EL (cell line): ENCODE measurements at places on chromosomes 16 and 17.
A peak's percentile ranks its signal among the peaks of the same experiment; 100 is the strongest.

DNA sequence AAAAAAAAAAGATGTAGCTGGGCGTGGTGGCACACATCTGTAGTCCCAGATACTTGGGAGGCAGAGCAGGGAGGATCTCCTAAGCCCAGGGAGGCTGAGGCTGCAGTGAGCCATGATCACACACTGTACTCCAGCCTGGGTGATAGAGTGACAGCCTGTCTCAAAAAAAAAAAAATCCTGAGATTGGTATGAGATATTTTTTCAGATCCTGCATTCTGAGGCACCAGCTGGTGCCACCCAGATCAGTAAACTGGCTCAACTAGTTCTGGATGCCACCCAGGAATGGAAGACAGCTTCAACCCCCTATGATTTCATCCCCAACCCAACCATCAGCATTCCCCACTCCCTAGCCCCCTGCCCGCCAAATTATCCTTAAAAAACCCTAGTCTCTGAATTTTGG, 7.1 kb upstream of the GJC1 start:
- no peak for DNase-seq

- DNase-seq = no peak
Measured at GRCh38 chr16:88613-89012, 10.6 kb downstream of the MPG start.

- DNase-seq = no peak
Measured at GRCh38 chr16:12225806-12226465, 249.4 kb downstream of the SNX29 start.

DNA sequence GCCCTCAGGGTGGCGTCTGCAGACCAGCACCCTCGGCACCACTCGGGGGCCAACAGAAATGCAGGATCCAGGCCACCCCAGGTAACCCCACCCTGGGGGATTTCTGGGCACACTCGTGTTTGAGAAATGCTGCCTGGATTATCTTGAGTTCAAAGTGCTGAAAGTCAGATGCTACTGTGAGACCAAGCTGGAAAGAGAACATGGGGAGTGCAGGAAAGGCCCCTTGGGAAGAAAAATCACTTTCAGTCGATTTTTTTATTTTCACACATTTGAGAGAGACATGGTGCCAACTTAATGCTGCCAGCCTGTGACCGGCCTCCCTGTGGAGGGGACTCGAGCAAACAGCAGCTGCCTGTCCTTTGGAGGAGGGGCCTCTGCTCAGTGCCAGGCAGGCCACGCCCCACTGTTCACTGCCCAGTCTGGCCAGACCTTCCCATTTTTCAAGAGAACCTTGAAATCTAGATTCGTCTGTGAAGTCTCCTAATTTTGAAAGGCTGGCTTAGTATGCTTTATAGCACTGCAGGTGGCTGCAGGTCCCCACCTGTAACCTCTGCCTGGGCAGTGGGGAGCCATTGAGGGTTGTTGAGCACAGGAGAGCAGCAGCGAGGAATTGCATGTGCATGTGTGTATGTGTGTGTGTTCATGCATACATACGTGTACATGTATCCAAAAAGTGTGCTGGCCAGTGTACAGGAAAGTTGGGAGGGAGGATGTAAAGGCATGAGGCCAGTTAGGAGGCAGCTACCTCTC, 70.7 kb upstream of the PLCG2 start:
- DNase-seq = no peak

- DNase-seq = no peak
Measured at GRCh38 chr17:56913353-56913866, 439 bp downstream of the TRIM25 start.

DNA sequence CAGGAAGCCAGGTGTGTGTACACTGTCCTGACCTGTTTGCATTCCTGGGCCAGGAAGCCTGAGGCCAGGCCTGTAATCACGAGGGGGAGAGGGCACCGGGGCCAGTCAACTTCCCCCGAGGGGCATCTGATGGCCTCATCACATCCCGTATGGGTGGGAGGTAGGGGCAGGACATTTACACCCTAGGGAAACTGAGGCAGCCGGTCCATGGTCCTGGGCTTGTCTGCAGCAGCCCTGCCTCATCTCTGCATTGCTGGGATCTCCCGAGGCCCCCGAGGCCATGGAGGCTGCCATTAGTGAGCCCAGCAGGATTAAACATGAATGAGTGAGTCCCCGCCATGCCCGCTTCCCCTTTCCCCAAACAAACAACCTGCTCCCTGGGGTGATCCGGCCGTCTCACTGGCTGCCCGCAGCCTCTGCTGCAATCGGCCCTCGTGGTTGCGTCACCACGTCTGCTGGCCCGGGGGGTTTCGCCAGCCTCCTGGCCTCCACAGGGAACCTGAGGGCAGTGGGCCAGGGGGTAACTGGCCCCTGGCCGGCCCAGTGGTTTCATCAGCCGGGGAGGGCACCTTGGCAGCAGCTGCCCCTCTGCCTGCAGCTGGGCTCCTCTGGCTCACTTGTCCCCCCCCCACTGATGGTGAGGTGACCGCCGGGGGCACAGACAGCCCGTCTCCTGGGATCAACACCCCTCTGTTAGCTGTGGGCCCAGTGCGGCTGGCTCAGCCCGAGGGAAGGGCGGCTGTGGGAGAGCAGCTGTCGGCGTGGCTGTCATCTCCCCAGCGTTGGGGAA, 88.3 kb upstream of the GSE1 start:
- no peak for DNase-seq

- DNase-seq = no peak
Measured at GRCh38 chr16:66226762-66227161, 139.7 kb upstream of the CDH5 start.

- DNase-seq = no peak
Measured at GRCh38 chr17:46736100-46736499, 82.4 kb downstream of the WNT3 start.

GRCh38 chr16:87486713-87487247, 6.0 kb downstream of the ZCCHC14 start:
- no peak for DNase-seq

- no peak for DNase-seq
Measured at GRCh38 chr17:44979426-44979995, 11.4 kb upstream of the C1QL1 start.

GRCh38 chr17:48578616-48579470, 693 bp upstream of the HOXB4 start:
- DNase-seq = no peak

GRCh38 chr16:65104471-65104870, 17.4 kb downstream of the CDH11 start:
- DNase-seq = no peak

- DNase-seq = no peak
Measured at GRCh38 chr17:45264430-45264829, 2.5 kb upstream of the SPATA32 start.

- no peak for DNase-seq
Measured at GRCh38 chr16:10666291-10666690, 28.4 kb downstream of the TEKT5 start.

DNA sequence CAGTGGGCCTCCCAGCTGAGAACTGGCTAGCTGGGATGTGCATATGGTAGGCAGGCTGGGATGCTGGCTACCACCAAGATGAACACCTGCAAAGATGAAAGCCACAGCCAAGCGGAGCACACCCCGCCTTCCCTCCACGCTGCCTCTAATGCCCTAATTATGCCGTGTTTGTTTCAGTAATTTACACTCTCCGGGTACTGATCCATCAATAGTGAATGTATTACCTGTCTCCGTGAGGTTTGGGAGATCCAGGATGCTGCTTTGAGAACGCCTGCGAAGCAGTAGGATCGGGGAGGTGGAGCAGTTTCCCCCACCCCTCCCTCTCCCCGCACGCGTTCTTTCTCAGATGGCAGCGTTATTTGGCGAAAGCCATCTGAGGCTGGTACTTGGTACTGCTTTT, 28.9 kb upstream of the GSE1 start:
- no peak for DNase-seq

GRCh38 chr16:70161350-70161749, 12.2 kb upstream of the CLEC18C start:
- no peak for DNase-seq

GRCh38 chr17:27579897-27580321, 51.1 kb upstream of the LGALS9 start:
- no peak for DNase-seq

GRCh38 chr16:67283826-67284555, 4.7 kb downstream of the PLEKHG4 start:
- DNase-seq = no peak

- peak; percentile 70 for DNase-seq
Measured at GRCh38 chr17:32486701-32487472, at the start of gene CDK5R1. CDK5R1 (plus strand) TSS chr17:32486993; CDS start chr17:32487621, 628 bp downstream.

GRCh38 chr17:49022391-49022941, 25.3 kb downstream of the IGF2BP1 start:
- DNase-seq = peak; percentile 90

DNA sequence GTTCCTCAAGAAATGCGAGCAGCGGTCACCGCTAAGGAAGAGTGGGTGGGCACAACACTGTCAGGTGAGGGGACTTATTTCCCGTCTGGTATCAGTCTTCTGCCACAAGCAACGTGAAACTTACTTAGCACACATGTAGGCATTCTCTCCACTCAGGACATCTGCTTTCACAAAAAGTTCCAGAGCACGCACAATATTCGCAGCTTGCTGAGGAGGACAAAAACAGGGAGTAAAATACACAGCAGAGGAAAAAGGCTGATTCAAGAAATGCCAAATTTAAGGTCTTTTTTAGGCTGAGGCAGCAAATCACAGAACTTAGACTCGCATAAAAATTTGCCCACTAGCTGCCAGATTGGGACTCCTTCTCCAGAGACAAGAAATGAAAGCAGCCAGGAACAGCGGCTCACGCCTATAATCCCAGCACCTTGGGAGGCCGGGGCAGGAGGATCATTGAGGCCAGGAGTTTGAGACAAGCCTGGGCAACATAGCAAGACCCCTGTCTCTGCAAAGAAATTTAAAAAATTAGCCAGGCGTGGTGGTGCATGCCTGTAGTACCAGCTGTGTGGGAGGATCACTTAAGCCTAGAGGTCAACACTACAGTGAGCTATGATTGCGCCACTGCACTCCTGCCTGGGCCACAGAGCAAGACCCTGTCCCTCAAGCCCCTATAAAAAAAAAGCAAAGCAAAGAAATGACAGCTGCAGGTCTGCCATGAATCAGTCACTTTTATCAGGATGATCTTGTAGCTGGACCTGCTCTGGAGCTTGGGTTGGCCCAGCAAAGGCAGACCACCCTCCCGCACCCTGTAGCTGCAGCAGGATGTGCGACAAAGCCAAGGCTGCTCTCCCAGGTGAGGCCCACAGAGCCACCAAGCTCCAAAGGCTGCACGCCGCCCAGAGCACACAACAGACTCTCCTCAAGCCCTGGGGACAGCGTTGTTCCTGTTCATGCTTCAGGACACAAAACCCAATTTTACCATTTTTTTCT, 20.5 kb downstream of the USP36 start:
- no peak for DNase-seq

DNA sequence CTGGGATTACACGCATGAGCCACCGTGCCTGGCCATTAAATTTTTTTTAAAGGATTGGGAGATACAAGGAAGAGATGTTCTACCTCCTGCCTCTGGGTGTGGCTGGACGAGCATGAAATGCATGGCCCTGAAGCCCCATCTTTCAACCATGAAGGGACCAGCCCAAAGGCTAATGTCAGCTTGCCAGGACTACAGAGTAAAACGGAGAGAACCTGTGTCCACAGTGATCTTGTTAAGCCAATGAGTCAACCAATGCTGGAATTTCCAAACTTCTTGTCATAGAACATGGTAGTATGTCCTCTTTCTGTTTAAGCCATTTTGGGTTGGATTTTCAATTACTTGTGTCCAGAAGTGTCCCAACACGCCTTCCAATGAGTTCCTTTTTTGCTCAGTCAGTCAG, 71.3 kb downstream of the RTN4RL1 start:
- peak; percentile 11 for DNase-seq

GRCh38 chr16:20948444-20948843, 47.9 kb downstream of the LYRM1 start:
- DNase-seq = no peak

- no peak for DNase-seq
Measured at GRCh38 chr17:1168533-1169220, 11.1 kb downstream of the ABR start.

DNA sequence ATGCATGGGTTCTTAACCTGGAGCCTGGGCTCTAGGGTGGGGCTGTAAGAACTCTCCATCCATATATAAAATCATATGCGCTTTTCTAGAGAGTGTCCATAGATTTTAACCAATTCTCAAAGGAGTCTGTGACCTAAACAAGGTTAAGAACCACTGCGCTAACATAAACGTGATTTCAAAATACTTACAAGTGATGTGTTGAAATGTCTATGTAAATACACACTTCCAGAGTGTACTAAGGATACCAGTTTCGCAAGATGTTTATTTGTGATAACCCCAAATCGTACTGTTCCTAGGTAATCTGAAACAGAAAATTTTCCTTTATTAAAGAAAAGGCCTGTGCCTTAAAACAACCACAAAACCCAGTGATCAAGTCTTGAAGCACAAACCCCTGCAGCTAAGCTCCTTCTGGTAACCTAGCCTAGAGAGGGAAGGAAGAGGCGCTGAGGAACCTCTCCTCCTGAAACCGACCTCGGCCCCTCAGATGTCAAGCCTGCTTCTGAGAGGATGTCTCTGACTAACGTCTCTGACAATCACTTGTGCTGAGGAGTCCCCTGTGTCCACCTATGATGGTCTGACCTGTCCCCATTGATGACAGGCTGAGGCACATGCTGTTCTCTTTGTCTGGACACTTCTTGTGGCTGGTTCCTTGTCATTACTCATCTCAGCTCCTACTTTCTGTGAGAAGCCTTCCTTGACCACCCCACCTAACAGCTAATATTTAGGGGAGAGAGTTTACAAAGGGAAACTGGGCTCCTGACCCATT, 32.2 kb downstream of the SNN start:
- no peak for DNase-seq

GRCh38 chr16:55529018-55529417, 20.1 kb downstream of the LPCAT2 start:
- peak; percentile 18 for DNase-seq

DNA sequence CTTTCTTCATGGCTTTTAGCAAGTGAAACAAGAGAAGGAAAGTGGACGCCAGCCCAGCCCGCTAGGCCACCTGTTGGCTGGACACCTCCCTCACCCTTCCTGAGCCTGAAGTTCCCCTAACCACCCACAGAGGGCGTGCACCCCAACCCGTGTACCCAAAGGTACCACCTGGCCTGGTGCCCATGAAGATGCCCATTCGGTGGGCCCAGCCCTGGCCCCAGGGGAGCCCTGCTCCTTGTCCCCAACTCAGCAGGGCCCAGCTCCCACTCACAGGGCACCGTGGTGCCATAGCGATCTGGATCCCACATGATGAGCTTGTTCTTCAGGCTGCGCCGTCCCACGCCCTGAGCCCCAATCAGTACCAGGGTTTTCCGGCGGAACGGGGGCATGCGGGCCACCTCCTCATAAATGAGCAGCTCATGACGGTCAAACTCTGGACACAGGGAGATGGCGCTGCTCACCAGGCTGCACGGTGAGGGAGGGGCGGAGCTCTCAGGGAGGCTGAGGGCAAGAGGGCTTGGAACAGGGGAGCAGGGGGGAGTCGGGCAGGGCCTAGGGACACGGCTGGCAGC, 26.8 kb downstream of the MPP2 start:
- DNase-seq = peak; percentile 30

- no peak for DNase-seq
Measured at GRCh38 chr16:57866529-57866918, 64.2 kb upstream of the KIFC3 start.
